HS-27A (cell line): ENCODE measurements at places on chromosomes 2 and 18.

- DNase-seq, result no peak
Measured at GRCh38 chr18:77222464-77222863, 27.2 kb upstream of the GALR1 start.

DNA sequence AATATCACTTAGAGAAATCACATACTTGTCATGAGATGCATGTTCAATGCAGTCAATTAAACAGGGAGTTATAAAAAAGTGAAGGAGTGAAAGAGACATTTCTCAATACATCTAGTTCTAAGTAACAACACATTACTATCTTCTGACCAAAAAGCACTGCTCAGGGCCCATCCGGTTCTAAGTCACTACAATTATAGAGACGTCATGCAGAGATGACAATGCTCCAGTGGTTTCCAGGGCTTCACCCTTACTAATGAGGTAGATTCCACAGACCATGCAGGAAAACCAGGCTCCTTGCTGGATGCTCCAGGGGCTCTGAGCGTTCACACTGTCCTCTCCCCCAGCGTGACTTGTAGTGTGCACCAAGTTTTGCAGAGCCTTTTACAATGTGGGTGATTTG, 88.0 kb downstream of the FTCDNL1 start:
- no peak for DNase-seq

DNA sequence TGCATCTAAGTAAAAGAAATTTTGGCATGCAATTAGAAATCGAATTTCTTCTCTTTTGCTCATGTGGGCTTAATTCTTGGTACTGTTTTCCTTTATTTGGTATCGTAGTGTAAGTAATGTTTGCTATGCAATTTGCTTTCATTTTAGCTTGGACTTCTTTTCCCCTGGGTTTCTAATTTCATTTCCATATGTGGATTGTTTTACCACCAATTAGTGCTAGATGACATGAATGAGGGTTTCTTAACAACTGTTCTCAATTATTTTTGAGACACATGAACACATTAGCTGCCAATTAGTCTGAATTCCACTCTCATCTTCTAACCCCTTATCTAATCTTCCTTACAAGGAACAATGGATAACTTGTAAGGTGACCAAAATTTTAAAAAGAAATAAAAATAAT, 1047.2 kb upstream of the PIK3C3 start:
- DNase-seq, result no peak

DNA sequence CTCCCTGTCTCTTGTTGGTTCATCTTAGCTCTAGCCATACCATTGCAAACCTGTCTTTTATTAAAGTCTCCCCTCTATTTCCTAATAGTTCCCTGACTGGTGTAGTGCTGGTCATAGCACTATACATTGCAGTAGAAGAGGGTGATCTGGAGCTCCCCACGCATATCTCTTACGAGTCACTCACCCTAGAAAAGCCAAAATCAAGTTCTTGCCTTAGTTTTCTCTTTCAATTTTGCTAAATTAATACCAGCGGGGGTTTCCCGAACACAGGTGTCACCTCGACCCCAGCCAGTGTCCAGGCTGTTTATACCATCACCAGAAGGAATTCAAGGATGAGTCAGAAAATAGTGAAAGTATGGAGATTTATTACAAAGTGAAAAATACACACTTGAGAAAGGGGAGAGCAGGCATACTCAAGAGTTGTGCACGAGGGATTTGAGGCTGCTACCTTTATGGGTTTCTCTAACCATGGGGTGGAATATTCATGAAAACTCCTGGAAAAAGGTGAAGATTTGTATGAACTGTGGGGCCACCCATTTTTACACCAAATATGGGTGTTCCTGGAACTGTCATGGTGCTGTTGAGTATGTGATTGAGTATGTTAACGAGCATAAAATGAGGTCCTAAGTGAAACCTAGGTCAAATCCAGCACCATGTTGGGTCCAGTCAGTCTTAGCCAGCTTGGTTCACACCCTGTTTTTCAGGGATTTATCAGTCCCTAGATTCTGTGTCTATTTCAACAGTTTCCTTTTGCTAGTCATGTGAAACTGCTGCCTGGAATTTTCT, 20.2 kb downstream of the PROKR1 start:
- DNase-seq, result no peak

GRCh38 chr18:67241299-67241698, 275.2 kb downstream of the DSEL start:
- no peak for DNase-seq

GRCh38 chr2:184053326-184053725, 545.0 kb upstream of the ZNF804A start:
- no peak for DNase-seq

DNA sequence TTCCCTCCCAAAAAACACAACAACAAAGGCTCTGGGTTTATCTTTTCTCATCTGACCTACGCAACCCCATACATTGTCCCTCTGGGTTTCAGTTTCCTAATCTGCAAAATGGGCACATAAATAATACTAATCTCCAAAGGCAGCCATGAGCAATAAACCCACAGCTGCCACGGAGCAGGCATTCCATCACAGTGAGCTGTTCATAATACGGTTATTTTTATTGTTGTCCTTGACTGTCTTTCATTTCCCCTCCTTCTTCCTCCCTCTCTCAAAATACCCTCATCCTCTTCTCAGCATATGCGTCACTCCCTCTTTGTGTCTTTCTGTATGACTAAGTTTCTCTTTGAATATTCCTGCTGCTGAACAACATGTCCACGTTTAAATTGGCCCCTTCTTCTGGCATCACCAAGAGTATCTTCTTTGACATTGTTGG, 129.8 kb upstream of the CAB39 start:
- no peak for DNase-seq

- no peak for DNase-seq
Measured at GRCh38 chr2:75596784-75597183, 36.0 kb upstream of the EVA1A start.

DNA sequence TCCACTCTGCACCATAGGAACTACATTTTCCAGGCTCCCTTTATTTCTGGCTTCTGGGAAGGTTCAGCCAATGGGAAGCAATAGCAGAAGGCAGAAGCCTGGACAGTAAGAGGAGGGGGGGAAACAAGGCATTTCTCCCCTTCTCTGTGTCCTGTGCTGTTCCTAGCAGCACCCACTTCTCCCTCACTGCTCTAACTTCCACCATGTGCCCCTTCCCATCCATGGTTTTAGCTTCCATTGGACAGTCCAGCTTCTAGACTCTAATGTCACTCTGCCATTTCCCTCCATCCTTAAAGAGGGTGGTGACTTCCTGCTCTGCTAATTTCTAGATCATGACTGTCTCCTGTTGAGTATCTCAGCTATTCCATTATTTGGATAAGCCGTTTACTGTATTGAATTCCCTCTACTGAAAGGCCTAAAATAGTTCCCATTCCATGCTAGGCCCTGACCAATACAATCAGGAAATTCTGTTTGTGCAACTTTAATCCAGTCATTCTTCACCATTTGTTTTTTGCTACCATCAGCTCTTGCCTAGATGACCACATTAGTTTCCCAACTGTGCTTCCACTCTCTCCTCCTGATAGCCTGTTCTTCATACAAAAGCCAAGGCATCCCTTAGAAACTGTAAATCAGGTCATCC, 20.8 kb upstream of the LYPD1 start:
- no peak for DNase-seq

DNA sequence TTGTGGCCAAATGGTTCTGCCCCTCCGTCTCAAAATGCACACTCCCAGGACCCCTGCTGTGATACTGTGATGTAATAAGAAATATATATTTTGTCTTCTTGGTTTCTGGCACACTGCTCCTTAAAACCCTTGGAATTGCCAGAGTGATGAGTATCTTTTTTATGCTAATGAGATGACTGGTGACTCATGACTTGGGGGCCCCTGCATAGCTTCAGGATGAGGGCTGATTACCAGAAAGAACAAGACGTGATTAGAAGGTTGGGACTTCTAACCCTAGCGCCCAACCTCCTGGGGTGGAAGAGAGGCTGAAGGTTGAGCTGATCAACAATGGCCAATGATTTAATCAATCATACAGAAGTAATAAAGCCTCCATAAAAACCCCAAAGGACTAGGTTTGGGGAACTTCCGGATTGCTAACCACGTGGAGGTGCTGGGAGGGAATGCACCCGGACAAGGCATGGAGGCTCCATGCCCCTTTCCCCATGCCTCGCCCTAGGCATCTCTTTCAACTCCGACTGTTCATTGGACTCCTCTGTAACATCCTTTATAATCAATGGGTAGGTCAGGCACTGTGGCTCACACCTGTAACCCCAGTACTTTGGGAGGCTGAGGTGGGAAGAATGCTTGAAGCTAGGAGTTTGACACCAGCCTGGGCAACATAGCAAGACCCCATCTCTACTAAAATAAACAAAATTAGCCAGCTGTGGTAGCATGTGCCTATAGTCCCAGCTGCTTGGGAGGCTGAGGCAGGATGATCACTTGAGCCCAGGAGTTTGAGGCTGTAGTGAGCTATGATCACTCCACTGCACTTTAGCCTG, 89.1 kb downstream of the HS1BP3 start:
- DNase-seq, result peak; percentile 33

DNA sequence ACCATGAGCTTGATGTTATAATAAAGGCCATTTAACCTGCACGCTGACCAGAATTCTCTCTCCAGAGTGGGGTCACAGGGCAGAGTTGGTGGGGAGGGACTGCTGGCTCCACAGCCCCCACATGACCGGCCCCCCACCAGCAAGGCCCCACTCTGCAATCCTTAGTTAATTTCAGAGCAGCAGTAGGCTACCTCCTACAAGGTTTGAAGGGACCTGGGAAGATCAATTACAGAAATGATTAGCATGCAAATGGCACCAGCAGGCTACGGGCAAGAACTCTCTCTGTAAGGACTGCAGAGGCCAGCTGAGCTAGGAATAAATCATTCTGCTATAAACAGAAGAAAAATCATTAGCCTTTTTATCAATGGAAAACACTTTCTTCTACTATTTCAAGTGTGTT, 135.3 kb downstream of the C1D start:
- no peak for DNase-seq

- DNase-seq, result no peak
Measured at GRCh38 chr2:207511851-207512250, 17.9 kb upstream of the CREB1 start.

GRCh38 chr2:152718909-152719645, 657 bp downstream of the ARL6IP6 start:
- DNase-seq, result peak; percentile 46

DNA sequence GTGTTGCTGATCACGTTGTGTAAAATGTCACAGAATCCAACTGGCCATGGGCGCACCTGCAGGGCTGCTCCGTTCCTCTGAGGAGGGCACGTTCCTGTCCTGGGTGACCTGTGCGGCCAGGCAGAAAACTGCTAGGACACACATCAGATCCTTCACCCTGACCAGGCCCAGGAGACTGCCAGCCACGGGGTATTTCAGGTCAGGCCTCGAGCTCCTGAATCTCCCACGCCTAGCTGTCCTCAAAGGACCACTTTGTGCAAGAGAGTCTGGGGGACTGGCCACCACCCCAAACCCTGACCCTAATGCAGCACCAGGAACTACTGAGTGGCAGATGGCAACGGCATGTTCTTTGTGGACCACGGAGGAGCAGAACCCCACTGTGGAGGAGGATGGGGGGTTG, 11.1 kb downstream of the PRLH start:
- DNase-seq, result no peak

- no peak for DNase-seq
Measured at GRCh38 chr18:25614168-25614567, 262.2 kb upstream of the ZNF521 start.

DNA sequence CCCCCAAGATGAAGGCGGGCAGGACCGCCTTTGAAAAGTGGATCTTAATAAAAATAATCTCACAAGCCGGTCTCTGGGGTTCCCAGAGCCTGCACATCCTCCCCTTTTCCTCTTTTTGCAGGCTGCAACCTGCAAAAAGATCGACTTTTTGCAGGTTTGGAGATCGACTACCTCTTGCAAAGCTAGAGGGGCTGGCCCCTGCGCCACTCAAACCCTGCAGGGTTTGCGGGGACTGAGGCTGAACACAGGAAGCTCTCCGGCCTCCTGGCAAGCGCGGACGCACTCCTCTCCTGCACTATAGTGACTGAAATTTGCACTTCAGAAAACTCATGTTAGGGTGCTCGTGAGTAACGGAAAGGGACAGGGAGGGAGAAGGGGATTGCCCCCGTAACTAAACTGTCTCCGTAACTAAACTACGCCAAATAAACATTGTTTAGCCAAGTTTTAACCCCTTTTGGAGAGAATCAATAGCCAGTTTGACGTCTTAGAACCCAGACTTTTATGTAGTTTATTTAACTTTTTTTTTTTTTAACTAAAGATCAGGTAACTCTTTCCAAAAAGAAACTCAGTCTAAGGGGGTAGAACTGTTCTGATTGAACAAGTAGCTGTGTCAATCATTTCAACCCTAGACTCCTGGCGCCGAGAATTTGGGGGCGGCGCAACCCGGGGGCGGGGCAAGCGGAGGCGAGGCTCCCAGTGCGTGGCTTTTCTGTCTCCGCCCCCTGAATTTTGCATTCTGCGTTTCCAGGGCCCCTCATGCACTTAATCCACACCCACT, 2.5 kb downstream of the IGFBP5 start:
- no peak for DNase-seq

- no peak for DNase-seq
Measured at GRCh38 chr2:75612862-75613243, 33.7 kb upstream of the MRPL19 start.

DNA sequence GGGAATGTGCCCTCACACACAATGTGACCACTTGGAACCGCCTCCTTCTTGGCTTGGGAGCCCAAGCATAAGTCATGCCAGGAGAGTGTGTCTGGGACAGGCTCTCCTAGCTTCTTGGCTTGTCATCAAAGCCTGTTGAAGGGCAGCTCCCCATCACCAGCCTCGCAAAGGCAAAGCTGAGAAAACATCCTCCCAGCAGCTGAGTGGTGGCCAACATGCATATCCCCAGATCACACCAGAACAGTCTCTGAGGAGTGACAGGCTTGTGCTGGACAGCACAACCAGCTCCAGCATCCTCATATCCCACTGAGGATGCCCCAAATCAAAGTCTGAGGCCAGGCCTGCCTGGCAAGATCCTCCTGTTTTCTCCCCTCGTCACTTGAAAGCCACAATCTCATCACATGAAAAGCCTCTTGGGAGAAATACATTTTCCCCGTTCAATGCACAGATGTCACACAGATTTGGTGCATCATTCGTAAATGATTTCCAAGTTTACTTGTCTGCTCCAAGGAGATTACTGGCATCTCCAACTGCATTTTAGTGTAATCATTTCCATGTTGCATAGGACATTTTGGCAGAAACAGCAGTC, 269.3 kb downstream of the TTC32 start:
- DNase-seq, result no peak

- no peak for DNase-seq
Measured at GRCh38 chr2:183951630-183952029, 646.7 kb upstream of the ZNF804A start.

- DNase-seq, result no peak
Measured at GRCh38 chr2:104790901-104791495, 62.9 kb upstream of the POU3F3 start.

- no peak for DNase-seq
Measured at GRCh38 chr2:127381762-127382161, 6.0 kb downstream of the MAP3K2 start.

- no peak for DNase-seq
Measured at GRCh38 chr2:101962309-101962708, 29.5 kb upstream of the IL1R2 start.

DNA sequence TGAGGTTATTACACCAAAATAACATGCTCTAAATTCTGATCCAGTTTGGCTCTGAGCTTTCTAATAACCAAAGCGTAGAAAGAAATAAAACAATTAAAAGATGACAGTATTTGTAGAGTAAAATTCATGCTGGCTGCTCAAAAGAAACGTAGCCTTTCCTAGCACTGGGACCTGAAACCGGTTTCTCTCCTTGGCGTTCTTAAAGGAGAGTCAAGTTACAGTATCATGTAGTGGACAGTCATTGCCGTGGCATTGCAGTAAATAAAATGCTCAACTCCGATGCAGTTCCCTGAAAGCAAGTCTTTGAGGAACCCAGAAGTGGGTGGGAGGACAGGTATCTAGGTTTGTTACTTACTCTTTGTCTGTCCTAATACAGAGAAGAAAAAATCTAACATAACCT, 52.7 kb upstream of the ITM2C start:
- no peak for DNase-seq
